ENCODE measurements at places on chromosomes 1 and 21.

GRCh38 chr1:35274197-35274596 lies 5.7 kb downstream of the ZMYM4 start:
- DNase-seq: no peak

GRCh38 chr1:1540818-1541628 lies 599 bp upstream of the TMEM240 start:
- DNase-seq: no peak

DNA sequence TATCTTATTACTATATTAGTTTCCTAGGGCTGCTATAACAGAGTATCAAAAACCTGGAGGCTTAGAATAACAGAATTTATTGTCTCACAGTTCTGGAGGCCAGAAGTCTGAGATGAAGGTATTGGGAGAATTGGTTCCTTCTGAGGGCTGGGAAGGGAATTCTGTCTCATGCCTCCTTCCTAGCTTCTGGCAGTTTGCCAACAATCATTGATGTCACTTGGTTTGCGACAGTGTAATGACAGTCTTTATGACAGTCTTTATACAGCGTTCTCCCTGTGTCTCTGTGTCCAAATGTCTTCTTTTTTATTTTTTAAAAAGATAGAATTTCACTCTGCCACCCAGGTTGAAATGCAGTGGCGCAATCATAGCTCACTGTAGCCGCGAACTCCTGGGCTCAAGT lies 15.8 kb upstream of the CENPF start:
- no peak for DNase-seq

- DNase-seq: no peak
Observed at GRCh38 chr1:6861075-6861724, 75.9 kb downstream of the CAMTA1 start.

DNA sequence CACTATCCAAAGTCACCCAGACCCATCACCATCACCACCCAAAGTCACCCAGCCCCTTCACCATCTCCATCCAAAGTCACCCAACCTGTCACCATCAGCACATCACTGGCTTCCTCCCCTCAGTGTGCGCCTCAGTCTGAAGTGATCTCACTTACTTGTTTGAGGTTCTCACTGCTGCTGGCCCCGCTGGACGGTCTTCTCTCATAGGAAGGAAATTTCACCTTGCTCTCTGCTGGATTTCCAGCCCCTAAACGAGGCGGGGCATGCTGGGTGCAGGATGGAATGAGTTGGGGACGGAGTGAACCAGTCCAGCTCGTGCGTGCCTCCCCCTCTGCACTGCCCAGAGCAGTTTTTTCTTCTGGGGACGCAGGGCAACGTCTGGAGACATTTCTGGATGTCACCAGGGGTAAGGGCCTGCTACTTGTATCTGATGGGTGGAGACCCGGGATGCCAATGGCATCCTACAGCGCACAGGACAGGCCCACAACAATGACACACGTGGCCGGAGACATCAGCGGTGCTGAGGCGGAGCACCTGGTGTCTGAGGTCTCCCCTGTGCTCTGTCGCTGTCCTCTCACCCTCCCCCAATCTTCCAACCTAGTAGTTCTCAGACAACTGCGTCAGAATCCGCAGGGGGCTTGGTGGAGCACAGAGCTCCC lies 38.6 kb downstream of the PDE9A start:
- no peak for DNase-seq

DNA sequence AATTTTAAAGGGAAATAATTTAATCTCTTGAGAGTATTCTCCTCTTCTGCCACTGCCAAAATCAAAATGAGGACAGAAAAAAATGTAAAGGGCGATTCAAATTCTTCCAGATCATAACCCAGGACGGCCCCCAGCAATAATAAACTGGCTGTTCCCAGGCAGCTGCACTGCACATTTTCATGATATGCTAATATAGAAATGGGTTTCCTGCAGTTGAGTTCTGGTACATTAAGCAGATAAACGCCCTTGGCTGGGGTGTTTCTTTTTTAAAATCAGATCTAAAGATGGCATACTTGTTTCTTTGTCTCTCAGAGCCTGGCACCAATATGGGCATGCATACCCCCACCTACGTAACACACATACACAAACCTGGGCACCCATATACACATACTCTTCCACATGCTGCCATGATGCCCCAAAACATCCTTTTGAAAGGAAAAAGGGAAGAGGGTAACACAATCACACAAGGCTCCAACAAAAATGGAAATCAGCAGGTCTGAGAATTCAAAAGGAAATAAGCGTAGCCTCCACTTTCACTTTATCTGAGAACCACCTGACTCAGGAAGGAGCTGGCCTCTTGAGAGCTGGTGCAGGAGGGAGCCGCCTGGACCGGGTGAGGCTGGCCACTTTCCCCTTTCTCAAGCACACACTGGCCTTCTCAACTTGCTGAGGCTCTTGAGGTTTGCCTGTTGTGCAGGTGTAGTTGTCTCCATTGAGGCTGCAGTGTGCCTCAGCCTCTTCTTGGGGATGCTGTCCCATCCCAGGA lies 653.4 kb downstream of the KIF26B start:
- no peak for DNase-seq

GRCh38 chr1:181620183-181620582 lies 136.9 kb downstream of the CACNA1E start:
- DNase-seq: no peak

DNA sequence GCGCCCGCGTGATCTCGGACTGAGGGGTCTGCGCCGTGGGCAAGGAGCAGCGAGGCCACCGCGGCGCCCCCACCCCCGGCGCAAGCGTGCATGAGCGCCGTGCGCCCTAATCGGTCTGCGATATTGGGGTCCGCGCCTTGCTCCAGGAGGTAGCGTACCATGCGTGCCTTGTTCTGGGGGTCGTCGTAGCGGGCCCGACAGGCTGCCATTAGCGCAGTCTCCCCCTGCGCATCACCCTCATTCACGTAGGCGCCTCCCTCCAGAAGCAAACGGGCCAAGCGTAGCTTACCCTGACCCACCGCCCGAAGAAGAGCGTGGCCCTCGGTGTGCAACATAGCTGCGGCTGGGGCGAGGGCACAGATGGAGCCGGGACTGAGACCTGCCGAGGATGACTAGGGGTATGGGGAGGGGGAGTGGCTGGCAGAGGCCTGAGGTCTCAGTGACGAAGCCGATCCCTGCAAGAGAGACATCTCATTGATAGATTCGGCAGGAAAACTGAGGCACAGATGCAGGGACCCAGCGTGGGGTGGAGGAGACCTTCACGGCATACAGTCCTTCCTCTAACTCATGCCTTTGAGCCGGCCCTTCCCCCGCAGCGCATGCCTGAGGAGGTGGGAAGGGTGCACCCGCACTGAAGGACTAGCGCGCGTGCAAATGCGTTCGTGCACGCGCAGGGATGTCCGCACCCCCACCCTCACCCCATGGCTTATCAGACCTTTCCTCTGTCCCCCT lies 2.8 kb downstream of the ANKRD34A start:
- DNase-seq: peak; percentile 63

DNA sequence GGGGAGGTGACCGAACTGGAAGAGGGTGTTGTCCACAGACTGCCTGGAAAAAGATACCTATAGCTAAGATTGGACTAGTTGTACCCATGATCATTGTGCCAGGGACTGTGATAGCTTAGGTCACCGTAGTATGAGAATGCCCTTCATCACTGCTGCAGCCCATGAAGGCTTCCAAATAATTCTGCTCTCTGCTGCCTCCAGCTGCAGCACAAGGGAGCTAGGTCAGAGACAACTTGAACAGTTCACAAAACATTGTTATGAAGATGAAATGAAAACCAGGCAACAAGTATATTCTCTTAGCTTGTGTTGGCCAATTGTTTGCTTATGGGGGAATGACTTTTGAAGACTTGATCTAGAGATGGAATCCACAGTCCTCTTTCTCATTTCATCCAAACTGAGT lies 246.7 kb downstream of the MRPL39 start:
- DNase-seq: no peak
